ENCODE measurements at places on chromosomes 4 and X.

GRCh38 chr4:142354794-142355420 lies 491.2 kb downstream of the INPP4B start:
- DNase-seq: peak; percentile 61

DNA sequence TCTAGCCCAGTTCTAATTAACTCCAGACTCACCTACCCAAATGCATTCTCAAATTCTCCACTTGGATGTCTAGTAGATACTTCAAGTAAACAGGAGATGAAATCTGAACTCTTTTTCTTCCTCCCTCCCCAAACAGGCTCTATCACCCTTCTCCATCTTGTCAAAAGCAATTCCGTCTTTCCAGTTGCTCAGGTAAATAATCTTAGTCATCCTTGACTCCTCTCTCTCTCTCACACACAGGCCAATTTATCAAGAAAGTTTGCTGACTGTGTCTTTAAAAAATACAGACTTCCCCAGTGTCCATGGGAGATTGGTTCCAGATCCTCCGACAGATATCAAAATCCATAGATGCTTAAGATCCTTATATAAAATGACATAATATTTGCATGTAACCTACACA lies 12.9 kb downstream of the TXK start:
- no peak for DNase-seq

DNA sequence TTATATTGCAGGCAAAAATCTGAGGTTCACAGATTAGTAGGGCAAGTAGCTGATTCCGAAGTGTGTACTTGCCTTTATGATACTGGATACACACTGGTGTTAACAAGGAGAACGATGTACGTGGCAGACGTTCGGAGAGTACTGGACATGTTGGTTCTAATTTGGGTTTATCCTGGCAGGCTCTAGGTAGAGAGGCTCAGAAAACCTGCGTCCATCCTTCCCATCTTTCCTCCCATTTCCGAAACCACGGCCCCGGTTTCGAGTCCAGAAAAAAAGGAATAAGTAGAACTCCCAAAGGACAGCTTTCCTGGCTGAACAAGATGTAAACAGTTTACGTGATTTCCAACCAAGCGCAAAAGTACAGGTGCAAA lies 351 bp upstream of the SLC30A9 start:
- DNase-seq: no peak

GRCh38 chr4:22264261-22264660 lies 251.6 kb downstream of the ADGRA3 start:
- DNase-seq: no peak

GRCh38 chr4:45358573-45359506 lies 632.5 kb upstream of the GNPDA2 start:
- no peak for DNase-seq

All from MV-4-11 (cell line).